Activated CD8-positive, alpha-beta T cell treated with anti-CD3 and anti-CD28 coated beads, Interleukin-2, amount 10 ng/mL, durations not matched to agents 7 days and 5 days (primary cell): ENCODE measurements at places on chromosomes 3 and 15. TPM values are rescaled to one million over a fixed set of nuclear protein-coding genes. Genes with fewer than 3 reads are reported as not detected.

DNA sequence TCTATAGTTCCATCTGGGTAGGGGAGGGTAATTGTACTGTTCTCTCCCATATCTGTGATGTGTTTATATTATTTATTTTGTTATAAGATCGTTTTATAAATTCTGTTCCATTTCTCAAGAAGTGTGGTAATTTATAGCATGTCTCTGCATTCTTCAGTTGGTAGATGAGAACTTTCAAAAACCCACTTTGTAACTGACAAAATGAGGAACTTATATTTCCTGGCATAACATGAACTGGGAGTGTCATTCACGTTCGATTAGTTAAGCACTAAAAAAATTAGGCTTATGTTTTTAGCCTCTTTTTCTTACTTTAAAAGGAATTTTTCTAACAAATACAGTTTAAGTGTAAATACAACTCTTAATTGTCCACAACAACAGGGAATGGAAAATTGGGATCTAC lies 230.8 kb downstream of the CGGBP1 start:
- no peaks in the 10 kb centered on the region for H3K36me3 ChIP-seq
- no peaks in the 10 kb centered on the region for H3K27me3 ChIP-seq
- H3K4me1 ChIP-seq: no peaks in the 10 kb centered on the region

DNA sequence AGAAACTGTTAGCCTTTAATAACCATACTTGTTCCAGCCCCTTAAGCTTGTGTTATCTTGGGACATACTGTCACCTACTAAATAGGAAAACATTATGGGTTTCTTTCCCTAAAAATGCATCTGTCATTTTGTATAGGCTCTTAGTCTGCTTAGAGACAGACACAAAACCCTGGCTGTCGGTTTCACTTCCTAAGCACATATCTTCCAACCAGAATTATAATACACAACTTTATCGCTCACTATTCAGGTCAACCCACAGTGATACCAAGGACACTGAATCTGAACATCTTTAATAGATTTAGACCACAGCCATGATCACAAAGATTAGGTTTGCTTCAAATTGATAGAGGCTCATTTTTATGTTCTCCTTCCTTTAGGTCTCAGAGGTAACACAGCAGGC lies 111.8 kb downstream of the CFAP20DC start:
- no peaks in the 10 kb centered on the region for H3K36me3 ChIP-seq
- no peak for DNase-seq
- H3K27me3 ChIP-seq: no peaks in the 10 kb centered on the region
- H3K27ac ChIP-seq: no peak overlapping the region

- no peaks in the 10 kb centered on the region for H3K36me3 ChIP-seq
- no peak for DNase-seq
- H3K27ac ChIP-seq: no peak overlapping the region
Measured at GRCh38 chr3:131236421-131236820, 145.2 kb upstream of the NUDT16 start.

- H3K27ac ChIP-seq: no peak overlapping the region
- H3K27me3 ChIP-seq: no peaks in the 10 kb centered on the region
- H3K4me3 ChIP-seq: no peak overlapping the region
- DNase-seq: no peak
- H3K36me3 ChIP-seq: no peaks in the 10 kb centered on the region
Measured at GRCh38 chr3:161893972-161894371, 397.4 kb downstream of the OTOL1 start.

DNA sequence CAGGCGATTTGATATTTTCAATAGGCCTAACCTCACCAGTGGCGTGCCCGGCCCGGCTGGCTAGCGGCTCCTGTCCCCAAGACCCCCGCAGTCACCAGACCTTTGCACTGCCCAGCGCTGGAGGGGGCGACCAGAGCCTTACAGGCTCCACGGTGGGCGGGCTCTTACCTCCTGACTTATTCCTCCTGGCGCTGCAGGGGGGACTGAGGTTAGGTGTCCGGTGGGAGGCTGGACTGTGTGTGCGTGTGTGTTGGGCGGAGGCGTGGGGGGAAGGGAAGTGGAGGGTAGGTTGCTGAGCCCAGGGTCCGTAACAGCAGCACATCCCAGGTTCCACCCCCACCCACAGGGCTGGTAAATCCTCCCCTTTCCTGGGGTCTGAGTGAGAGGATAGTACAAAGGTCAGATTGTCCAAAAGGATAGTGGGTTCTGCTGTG lies 27.5 kb upstream of the THRB start:
- H3K36me3 ChIP-seq: no peaks in the 10 kb centered on the region
- no peak overlapping the region for H3K27ac ChIP-seq
- DNase-seq: no peak
- H3K4me3 ChIP-seq: no peak overlapping the region
- H3K27me3 ChIP-seq: peaks cover 28% of the 10 kb centered on the region

DNA sequence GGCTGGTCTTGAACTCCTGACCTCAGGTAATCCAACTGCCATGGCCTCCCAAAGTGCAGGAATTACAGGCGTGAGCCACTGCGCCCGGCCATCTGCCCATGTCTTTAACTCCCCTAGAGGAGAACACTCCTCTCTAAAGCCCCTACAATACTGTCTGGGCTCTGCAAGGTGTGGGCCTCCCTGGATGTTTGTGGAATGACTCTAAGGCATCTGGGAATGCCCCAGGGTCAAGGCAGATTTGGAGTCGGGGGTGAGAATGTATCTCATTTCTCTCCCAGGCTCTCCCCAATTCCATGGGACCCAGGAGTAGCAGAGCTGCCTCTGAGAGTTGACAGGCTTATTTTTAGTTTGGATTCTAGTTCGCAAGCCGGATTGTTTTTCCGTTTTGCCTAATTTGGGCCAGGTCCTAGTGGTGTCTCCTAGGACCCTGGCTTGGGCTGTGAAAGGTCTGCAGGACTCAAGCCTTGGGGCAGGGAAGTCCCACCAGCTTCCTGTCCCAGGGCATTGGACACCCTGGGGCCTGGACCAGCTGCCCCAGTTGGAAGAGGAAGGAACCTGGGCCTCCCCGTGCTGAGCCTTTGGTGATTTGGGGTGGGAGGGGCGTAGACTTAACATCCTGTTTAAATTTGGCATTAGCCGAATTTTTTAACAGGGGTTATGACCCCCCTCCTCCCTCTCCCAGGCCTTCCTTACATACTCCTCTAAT lies 53.5 kb downstream of the MAGEF1 start:
- DNase-seq: no peak
- peaks cover 6% of the 10 kb centered on the region for H3K4me1 ChIP-seq
- H3K4me3 ChIP-seq: no peak overlapping the region
- no peaks in the 10 kb centered on the region for H3K36me3 ChIP-seq

DNA sequence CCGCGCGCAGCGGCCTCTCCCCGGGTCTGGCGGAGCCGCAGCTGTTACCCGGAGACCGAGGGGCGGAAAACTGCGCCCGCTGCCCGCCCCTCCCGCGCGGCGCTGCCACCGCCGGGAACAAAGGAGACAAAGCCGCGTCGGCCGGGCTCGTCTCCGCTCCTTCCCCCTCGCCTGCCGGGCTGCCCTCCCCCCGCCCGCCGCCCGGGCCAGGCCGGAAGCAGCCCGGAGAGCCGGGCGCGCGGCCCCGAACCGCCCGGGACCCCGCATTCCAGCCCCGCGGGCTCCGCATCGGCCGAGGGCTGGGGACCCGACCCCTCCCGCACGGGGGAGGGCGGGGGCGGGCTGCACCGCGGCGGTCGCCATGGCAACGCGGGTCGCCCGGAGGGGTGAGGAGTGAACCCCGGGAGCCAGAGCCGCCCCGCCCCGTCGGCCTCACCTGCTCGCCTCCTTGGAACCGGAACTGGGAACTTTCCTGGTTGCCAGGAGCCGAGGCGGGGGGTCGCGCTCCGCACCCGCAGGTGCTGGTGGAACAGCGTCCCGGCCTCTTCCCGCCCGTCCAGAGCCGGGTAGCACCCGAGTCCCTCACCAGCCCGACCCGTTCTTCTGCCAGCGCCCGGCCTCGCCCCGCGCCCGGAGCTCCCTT lies 448 bp downstream of the PLXNB1 start:
- peak; percentile 53 for DNase-seq
- peak overlapping the region; percentile 71 for H3K4me3 ChIP-seq
- H3K27ac ChIP-seq: no peak overlapping the region

GRCh38 chr3:79063624-79064023 lies 704.2 kb downstream of the ROBO1 start:
- no peak overlapping the region for H3K27ac ChIP-seq
- no peaks in the 10 kb centered on the region for H3K4me1 ChIP-seq
- no peaks in the 10 kb centered on the region for H3K36me3 ChIP-seq
- no peaks in the 10 kb centered on the region for H3K27me3 ChIP-seq
- DNase-seq: no peak

DNA sequence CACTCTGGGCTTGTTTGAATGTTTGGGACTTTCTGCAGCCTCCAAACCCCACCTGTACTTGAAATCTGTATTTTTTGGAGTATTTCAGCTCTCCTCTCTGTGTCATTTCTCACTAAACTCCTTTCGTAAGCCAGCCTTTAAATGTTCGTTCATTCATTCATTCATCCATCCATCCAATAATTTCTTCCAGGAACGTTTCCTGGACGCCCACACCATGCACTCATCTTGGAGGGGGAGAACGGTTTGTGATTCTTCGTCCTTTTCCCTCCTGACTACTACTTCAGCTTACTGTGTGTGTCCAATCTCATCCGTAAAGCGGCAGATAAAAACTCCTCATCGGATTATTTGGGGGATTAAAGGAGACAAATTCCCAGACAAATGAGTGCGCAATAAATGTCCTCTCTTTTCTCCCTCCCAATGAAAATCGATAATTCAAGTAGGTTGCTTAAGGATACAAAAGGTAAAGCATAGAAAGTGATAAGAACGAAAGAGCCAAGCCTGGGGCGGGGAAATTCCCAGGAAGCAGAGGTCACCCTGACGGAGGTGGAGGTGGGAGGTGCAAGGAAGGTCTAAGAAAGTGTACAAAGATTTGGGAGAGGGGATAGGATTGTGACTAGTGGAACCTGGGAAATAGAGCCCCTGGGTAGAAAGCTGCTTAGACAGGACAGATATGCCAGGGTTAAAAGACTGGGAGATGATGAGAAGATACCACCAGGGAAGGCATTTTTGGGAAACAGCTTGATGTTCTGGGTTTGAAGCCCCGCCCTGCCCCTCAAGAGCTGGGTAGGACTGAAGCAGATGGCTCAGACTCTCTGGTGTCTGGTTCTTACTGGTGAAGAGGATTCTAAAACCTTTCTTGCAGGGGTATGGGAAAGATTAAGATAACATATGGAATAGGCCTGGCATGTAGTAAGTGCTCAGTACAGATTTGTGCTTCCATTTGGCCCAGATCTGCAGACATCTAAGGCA lies 896 bp upstream of the KLHL25 start:
- no peak overlapping the region for H3K27ac ChIP-seq
- peak overlapping the region; percentile 68 for H3K4me3 ChIP-seq
- DNase-seq: no peak
- peaks cover under 1% of the 10 kb centered on the region for H3K36me3 ChIP-seq

DNA sequence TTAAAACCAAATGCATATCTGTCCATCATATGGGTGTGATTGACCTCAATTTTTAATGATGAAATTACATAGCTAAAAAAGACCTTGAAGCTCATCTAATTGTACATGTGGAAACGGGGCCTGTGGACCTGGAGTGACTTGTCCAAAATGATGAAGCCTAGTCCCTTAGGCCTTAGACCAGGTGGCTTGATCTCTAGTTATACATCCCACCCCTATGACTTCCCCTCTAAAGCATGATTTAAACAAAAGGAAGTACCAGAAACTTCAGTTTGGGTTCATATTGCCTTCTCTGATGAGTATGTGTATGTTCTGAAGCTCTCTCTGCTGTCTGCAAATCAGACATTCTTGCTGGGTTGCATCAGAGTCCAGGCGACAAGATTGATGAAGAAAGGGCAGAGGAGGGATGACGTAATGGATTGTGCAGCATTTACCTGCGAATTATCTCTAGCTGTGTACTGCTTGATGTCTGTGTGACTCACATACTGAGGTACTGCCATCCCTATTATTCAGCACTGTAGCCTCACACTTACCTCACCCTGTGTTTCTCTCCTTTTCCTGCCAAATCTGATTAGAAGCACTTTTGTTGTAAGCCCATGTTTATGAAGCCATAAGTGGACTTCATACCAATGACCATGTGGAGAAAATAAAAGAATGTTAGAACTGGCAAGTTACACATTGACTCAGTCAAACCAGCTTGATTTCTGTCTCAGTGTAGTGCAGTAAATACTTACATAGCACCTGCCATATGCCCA lies 111.5 kb downstream of the FILIP1L start:
- H3K27me3 ChIP-seq: no peaks in the 10 kb centered on the region
- H3K27ac ChIP-seq: no peak overlapping the region
- no peak for DNase-seq
- no peaks in the 10 kb centered on the region for H3K36me3 ChIP-seq
- no peak overlapping the region for H3K4me3 ChIP-seq

GRCh38 chr3:66478960-66479359 lies 21.9 kb downstream of the LRIG1 start:
- peaks cover 11% of the 10 kb centered on the region for H3K36me3 ChIP-seq
- H3K27me3 ChIP-seq: no peaks in the 10 kb centered on the region
- peaks cover 62% of the 10 kb centered on the region for H3K4me1 ChIP-seq
- H3K4me3 ChIP-seq: no peak overlapping the region

DNA sequence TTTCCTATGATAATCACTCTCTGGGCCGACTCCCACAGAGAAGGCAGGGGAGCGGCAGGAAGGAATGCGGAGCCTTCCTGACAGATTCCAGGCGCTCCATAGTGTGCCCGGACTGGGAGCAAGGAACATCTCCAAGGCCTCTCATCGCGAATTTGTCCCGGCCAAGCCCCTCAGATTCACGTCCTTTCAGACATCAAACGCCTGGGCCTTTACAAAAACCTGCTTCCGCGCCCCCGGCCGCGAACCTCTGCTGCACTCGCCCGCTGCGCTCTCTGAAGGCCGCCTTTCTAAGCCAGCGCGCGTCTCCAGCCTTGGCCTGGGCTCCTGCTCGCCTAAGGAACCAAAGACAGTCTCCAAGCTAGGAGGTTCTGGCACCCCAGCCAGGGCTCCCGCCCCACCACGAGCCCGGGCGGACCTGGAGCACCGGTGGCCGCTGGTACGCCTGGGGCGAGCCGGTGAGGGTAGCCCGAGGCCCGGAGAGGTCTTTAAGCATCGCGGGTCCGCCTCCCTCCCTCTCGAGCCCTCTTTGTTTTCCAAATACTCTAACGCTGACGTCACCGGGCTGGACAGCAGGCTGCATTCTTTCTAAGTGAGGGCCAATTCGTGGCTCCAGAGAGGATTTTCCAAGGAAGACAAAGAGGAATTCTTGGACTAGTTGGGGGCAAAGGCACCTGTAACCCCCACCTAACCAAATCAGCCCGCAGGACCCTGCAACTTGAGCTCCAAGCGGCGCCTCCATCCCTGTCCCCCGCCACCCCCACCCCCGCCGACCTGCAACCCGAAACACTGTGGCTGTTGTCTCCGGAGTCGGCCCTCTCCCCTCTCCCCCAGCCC lies 759 bp downstream of the AMOTL2 start:
- H3K4me3 ChIP-seq: peak overlapping the region; percentile 60
- no peaks in the 10 kb centered on the region for H3K36me3 ChIP-seq
- DNase-seq: no peak
- no peak overlapping the region for H3K27ac ChIP-seq
- H3K4me1 ChIP-seq: peaks cover 10% of the 10 kb centered on the region

CHRD gene
- not detected for total RNA-seq

EFCC1 gene
- 0.21 TPM for total RNA-seq

MED12L gene
- total RNA-seq: 0.76 TPM

PPP1R2 gene
- 72.6 TPM for total RNA-seq

ZNF662 gene
- total RNA-seq: 1.2 TPM
